ENCODE measurements at places on chromosomes 5 and 9. TPM values are rescaled to one million over a fixed set of nuclear protein-coding genes. Genes with fewer than 3 reads are reported as not detected.

The FUBP3 gene
- total RNA-seq, result 46.9 TPM

The C1QTNF3 gene
- 1.7 TPM for total RNA-seq

The IL5 gene
- 113 TPM for total RNA-seq

The IER5L gene
- total RNA-seq, result 9.3 TPM

The KCNN2 gene
- total RNA-seq, result not detected

The CD14 gene
- total RNA-seq, result 0.39 TPM

The TEX48 gene
- 0.68 TPM for total RNA-seq

The CYLC2 gene
- total RNA-seq, result not detected

The SV2C gene
- total RNA-seq, result 0.32 TPM

- H3K27ac ChIP-seq, result peak overlapping the region; percentile 1
- H3K4me3 ChIP-seq, result no peak overlapping the region
- no peak for DNase-seq
- peaks cover 49% of the 10 kb centered on the region for H3K36me3 ChIP-seq
These were observed 39.8 kb downstream of the STARD4 start for GRCh38 chr5:111472579-111472978.

GRCh38 chr5:123960526-123960925, 448.5 kb downstream of the CSNK1G3 start:
- no peak overlapping the region for H3K4me3 ChIP-seq
- DNase-seq, result no peak

DNA sequence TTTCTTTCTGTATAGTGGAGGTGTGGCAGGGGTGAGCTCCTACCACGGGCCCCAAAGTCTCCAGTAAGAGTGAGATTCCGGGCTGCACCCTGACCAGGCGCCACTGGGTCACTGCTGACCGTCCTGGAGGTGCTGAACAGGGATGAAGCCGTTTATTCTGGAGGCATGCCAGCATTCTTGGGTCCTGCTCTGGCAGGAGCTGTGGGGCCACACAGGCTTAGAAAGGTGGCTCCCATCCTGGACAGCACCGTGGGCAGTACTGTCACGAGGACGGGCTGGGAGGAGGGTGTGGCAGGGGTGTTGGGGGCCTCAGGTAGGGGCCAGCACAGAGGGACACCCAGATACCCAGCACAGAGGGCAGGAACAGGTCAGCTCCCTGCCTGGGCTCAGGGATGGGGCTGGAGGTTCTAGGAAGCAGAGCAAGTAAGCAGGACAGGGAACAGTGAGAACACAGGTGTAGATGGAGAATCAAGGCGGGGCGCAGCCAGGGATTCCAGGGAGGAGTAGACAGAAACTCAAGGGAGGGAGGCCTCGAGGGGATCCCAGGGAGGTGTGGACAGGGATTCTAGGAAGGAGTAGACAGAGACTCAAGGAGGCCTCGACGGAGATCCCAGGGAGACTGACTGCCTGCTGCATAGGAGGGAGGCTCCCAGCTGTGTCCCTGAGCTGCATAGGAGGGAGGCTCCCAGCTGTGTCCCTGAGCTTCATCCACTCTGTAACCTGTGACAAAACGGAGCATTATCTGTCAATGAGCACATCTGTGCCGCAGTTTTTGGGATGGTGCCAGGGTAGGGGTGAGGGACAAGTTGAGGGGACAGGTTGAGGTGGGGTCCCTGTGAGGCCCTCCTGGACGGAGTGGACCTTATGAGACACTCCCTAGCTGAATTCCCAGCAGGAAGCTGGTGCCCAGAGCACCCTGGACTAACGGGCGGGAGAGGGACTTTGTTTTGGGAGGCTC, 1.1 kb upstream of the PLEKHG4B start:
- no peak overlapping the region for H3K27ac ChIP-seq
- H3K27me3 ChIP-seq, result peaks cover 44% of the 10 kb centered on the region
- H3K4me3 ChIP-seq, result no peak overlapping the region

DNA sequence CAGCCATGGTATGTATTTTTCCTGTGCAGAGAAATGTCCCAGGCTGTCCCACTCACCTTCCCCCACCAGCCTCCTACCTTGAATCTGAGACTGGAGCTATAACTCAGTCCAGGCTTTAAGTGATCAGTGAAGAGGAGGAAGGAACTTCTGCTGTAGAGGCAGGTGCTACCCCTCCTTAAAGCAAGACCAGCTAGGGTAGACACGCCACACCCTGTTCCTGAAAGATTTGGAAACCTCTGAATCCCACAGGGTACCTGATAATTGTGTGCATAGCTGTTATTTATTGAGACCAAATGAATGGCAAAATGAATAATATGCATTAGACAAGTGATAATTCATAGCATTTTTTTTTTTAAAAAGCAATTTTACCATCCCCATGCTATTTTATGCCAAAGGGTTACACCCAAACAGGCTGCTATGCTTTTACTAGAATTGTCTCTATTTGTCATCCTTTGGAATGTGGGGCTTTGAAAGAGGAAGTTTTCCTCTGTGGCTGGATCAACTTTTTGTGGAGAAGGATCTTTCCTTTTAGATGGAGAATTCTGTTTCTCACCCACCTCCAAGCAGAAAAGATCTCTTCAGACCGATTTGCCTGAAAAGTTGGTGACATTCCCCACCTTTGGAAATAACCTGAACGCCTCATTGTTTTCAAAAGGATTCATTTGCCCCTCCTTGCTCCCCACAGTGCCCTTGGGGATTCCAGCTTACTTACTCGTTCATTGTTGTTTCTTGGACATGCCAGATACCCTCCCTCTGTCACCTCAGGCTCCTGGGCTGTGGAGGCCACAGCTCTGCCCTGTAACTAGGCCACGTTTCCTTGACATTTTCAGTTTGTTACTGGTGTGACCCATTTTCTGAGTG, 248.7 kb downstream of the NR3C1 start:
- H3K4me1 ChIP-seq, result peaks cover 8% of the 10 kb centered on the region
- no peaks in the 10 kb centered on the region for H3K27me3 ChIP-seq
- peaks cover 20% of the 10 kb centered on the region for H3K36me3 ChIP-seq

- peaks cover 1% of the 10 kb centered on the region for H3K27me3 ChIP-seq
- H3K4me3 ChIP-seq, result no peak overlapping the region
- no peaks in the 10 kb centered on the region for H3K36me3 ChIP-seq
- no peaks in the 10 kb centered on the region for H3K4me1 ChIP-seq
These were observed 100.0 kb upstream of the ALDH1B1 start for GRCh38 chr9:38292480-38292879.

DNA sequence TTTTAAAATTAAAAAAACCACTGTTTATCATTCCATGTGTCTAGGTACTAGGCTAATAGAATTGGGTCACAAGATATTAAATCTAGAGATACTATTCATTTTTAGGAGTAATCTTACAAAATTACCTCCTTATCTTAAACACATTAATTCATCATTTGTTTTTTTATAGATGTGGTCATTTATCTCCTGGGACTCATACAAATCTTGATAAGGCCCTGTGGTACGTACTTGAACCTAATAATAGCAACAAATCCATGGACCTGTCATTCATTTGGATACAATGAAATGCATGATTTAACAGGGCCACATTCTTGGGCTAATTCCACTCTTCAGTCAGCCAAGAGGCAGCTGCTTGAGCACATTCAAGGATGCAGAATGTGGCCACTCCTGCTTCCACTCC, 66.4 kb upstream of the MARCHF11 start:
- H3K27ac ChIP-seq, result no peak overlapping the region
- H3K4me3 ChIP-seq, result no peak overlapping the region
- no peak for DNase-seq
- H3K36me3 ChIP-seq, result no peaks in the 10 kb centered on the region
- peaks cover 1% of the 10 kb centered on the region for H3K4me1 ChIP-seq

DNA sequence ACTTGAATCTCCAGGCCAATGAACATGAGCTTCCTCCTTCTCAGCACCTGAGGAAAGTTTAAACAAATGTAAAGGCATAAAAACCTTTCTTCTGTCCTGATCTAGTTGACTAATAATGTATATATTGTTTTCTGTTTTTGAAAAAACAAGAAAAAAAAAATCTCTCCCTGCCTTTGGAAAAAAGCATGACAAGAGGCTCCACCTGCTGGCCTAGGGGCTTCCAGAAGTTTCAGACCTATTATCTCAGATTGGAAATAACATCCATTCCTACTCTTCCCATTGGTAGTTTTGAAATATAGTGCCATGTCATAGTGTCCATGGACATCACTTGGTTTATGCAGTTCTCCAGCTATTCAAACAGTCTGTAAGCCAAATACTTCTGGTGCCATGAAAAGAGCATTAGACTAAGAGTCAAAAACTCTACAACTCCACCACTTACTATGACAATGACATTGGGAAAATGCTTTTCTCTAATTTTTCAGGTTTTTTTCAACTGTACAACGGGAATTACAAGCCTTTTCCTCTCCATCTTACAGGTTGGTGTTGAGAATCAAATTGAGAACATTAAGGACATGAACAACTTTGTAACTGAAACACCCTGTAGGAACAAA, 409.6 kb upstream of the MPDZ start:
- no peaks in the 10 kb centered on the region for H3K27me3 ChIP-seq
- H3K4me1 ChIP-seq, result no peaks in the 10 kb centered on the region
- no peak for DNase-seq
- no peaks in the 10 kb centered on the region for H3K36me3 ChIP-seq

- H3K27ac ChIP-seq, result no peak overlapping the region
- no peaks in the 10 kb centered on the region for H3K36me3 ChIP-seq
- peaks cover 41% of the 10 kb centered on the region for H3K27me3 ChIP-seq
- H3K4me1 ChIP-seq, result no peaks in the 10 kb centered on the region
- DNase-seq, result no peak
- no peak overlapping the region for H3K4me3 ChIP-seq
These were observed 467 bp upstream of the SMIM32 start for GRCh38 chr5:136193322-136193935.

GRCh38 chr5:13501176-13501575, 443.3 kb downstream of the DNAH5 start:
- H3K36me3 ChIP-seq, result no peaks in the 10 kb centered on the region
- no peak for DNase-seq
- no peak overlapping the region for H3K27ac ChIP-seq
- no peak overlapping the region for H3K4me3 ChIP-seq

GRCh38 chr5:87081511-87082372, 185.9 kb upstream of the RASA1 start:
- H3K36me3 ChIP-seq, result peaks cover 9% of the 10 kb centered on the region
- H3K4me1 ChIP-seq, result peaks cover 41% of the 10 kb centered on the region
- H3K27ac ChIP-seq, result peak overlapping the region; percentile 54
- H3K27me3 ChIP-seq, result no peaks in the 10 kb centered on the region
- H3K4me3 ChIP-seq, result peak overlapping the region; percentile 41

DNA sequence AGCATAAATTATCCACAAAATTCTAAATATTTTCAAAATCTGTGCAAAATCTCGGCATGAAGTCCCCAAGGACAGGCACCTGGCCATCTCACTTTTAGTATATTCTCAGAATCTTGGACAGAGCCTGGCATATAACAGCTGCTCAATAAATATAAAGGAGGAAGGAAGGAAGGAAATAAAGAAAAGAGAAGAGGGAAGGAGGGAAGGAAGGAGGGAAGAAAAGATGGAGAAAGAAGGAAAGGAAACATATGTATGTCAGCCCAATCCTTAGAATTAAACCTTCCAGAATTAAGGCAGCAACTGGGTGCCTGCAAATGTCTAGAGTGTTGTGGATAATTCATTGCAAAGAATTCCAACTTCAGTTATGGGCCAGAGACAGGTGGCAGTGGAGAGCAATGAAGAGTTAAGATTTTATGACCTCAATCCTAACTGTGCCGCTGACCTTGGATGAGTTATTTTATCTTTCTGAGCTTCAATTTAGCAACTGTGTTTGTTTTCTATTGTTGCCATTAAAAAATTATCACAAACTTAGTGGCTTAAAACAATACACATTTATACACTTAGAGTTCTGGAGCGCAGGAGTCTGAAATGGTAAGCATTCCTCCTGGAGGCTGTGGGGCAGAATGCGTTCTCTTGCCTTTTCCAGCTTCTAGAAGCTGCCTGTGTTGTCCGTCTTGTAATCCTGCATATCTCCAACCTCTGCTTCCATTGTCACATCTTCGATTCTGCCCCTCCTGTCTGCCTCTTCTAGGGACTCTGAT, 200.9 kb upstream of the MSX2 start:
- no peaks in the 10 kb centered on the region for H3K4me1 ChIP-seq
- no peak overlapping the region for H3K4me3 ChIP-seq
- no peak overlapping the region for H3K27ac ChIP-seq
- H3K27me3 ChIP-seq, result no peaks in the 10 kb centered on the region
- no peaks in the 10 kb centered on the region for H3K36me3 ChIP-seq

- peaks cover 40% of the 10 kb centered on the region for H3K36me3 ChIP-seq
- DNase-seq, result no peak
- no peak overlapping the region for H3K4me3 ChIP-seq
- H3K27ac ChIP-seq, result no peak overlapping the region
- peaks cover 55% of the 10 kb centered on the region for H3K4me1 ChIP-seq
These were observed 27.3 kb downstream of the KIF2A start for GRCh38 chr5:62333250-62333794.

DNA sequence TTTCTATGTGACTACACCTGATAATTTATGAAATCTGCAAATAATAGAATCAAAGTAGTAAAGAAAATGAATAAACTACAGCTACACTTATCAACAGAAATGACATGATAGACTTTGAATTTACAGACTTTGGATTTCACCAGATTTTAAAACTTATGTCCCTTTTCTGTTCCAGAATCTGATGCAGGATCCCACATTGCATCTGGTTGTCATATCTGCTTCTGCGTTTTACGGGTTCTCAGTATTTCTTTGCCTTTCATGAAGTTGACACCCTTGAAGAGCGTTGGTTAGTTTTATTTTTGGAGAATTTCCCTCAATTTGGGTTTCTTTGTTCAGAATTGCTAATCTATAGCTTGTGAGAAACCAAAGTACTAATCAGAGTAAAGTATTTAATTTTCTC, 174.9 kb upstream of the ADCY2 start:
- H3K27me3 ChIP-seq, result no peaks in the 10 kb centered on the region
- H3K36me3 ChIP-seq, result no peaks in the 10 kb centered on the region
- H3K4me1 ChIP-seq, result no peaks in the 10 kb centered on the region
- H3K4me3 ChIP-seq, result no peak overlapping the region
- no peak for DNase-seq
- H3K27ac ChIP-seq, result no peak overlapping the region

DNA sequence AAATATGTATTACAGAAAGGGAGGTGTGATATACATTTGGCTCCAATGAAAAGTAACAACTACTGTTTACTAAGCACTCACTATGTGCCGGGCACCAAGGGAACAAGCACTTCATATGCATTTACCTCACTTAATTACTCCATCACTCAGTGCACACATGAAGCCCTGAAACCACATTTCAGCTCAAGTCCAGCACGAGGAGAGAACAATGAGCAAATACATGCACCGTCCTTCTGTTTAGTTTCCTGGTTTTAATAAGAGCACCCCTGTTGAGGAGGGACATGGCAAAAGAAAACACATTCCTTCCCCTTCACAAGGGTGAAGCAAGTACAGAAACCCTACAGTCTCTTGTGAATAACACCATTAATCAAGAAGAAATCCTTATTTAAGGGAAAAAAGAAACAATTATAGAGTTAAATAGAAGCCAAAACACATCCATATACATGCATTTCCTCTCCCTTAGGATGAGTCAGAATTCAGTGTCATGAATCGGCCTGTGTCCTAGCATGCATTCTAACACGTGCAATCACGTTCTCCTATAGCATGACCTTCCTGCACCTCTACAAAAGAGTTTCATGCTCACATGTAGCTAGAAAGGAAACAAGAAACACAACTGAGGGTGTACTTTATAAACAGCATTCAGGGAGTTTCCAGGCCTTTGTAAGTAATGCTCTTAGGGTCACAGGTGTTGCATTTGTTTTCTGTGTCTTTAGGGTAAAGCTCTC, 411.6 kb downstream of the BNC2 start:
- no peaks in the 10 kb centered on the region for H3K36me3 ChIP-seq
- H3K27ac ChIP-seq, result no peak overlapping the region
- no peak for DNase-seq
- no peaks in the 10 kb centered on the region for H3K27me3 ChIP-seq

- H3K36me3 ChIP-seq, result no peaks in the 10 kb centered on the region
- peaks cover 10% of the 10 kb centered on the region for H3K4me1 ChIP-seq
- peaks cover 61% of the 10 kb centered on the region for H3K27me3 ChIP-seq
- H3K27ac ChIP-seq, result no peak overlapping the region
- no peak overlapping the region for H3K4me3 ChIP-seq
- no peak for DNase-seq
These were observed 2.8 kb downstream of the SHC3 start for GRCh38 chr9:89175828-89176261.

Data from activated T-helper 2 cell treated with anti-CD3 and anti-CD28 coated beads, Interferon-gamma antibody, Interleukin-2, Interleukin-4, amounts not matched to agents 10 μg/mL and 5 μg/mL and 100 μg/mL, durations not matched to agents 14 hours and 24 hours and 36 hours (primary cell).